ENCODE measurements at places on chromosomes 4 and X.
A peak's percentile ranks its signal among the peaks of the same experiment; 100 is the strongest.

GRCh38 chr4:1074077-1074476, 39.3 kb downstream of the RNF212 start:
- DNase-seq = no peak

DNA sequence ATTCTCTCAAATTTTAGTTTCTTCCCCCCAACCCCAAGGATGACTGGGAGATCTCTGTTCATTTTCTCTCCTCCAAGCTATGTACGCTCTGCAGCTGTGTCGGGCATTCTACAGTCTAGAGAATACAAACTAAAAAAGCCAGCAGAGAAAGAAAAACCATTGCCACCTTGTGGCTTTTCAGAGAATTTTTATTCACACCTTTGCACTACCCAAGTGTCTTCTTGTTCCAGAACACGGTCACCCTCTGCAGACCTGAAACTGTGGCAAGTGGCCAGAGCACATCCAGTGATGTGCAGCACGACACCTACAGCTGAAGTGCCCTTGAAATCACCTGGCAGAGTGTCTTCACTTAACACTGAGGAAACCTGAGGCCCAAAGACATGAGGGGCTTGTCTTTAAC, 68.6 kb downstream of the CHST7 start:
- DNase-seq = peak; percentile 36

GRCh38 chr4:169337510-169337909, 66.8 kb upstream of the SH3RF1 start:
- no peak for DNase-seq

GRCh38 chr4:113809311-113809710, 47.8 kb upstream of the CAMK2D start:
- no peak for DNase-seq

- no peak for DNase-seq
These were observed 96.5 kb downstream of the CHRDL1 start for GRCh38 chrX:110699109-110699508.

DNA sequence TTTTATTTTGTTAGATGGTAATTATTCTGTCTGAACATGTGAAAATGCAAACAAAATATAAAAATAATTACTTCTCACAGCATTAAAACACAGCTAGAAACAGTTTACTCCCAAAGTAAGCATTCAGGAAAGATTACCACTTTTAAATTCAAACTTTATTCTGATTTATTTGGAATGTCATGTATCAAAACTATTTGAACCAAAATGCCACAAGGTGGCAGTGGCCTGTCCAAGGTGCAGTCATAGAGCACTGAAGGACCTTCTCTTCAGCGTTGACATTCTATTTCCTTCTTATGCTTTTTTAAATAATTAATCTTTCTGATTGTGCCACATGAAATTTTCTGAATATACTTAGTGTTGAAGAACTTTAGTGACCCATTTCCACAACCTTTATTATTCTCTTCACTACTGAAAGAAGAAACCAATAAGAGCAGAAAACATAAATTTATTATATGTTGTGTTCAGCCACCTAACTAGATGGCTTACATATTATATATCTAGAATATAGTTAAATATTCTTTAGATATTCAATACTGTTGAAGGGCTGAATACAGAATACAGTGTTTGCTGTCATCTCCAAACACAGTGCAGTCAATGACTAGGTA, 283.6 kb downstream of the CFAP299 start:
- DNase-seq = peak; percentile 56

DNA sequence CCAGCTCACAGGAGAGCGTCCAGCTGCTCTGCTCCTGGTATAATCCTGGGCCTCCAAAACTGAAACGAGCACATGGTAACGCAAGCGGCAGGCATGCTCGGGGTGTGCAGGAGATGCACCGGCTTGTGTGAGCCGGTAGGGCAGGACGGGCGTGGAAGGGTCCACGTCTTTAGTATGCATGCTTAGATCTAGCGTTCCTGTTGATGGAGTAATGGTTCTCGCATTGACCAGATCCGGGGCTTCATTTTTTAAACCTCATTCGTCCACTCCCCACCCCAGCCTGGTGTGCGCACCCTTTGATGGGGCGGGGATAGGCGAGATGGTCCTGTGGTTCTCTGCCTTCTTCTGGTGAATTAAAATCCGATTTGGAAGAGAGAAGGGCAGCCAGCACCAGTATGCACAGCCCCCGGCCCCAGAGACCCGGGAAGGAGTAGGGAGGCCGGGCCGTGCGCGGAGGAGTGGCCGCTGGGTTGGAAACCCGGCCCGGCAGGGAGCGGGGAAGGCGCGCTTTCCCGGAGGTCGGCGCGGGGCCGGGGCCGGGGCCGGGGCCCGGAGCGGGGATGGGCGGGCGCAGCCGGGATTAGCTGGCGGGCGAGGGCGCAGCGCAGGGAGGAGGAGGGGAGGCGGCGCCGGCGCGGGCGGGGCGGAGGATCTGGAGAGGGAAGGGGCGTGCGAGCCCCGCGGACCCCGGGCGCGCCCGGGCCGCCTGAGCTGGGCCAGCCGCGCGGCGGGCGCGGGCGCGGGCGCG, 39.9 kb downstream of the FAM149A start:
- no peak for DNase-seq

DNA sequence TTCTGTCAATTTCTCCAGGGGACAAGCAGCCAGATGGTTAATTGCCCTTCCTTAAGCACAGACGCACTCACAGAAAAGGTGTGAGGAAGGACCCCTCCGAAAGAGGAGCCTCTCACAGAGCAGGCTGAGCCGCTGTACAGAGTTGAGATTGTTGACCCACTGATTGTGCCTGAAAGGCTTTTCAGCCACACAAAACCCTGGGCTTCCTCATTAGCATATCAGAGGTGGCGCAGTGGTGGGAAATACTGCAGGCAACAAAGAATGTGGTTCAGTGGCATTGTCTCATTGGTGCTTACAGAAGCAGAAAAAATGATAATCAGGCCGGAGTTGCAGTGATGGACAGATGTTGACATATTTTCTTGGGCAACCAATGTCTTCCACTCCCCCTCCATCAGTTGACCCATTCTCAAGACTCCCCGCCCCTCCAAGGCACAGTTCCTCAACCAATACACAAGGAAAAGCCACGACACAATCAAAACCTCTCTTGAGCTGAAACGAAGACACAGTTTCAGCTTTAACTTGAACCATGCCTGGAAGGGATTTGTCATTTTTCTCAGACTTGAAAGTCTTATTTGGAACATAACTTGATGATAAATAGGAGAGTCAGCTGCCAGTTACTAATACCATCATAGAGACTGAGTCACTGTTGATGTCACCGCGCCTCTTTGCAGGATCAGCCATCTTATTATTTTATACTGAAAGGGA, 53.1 kb downstream of the ATXN3L start:
- no peak for DNase-seq

- no peak for DNase-seq
These were observed 179.1 kb upstream of the DKK2 start for GRCh38 chr4:107215222-107215621.

DNA sequence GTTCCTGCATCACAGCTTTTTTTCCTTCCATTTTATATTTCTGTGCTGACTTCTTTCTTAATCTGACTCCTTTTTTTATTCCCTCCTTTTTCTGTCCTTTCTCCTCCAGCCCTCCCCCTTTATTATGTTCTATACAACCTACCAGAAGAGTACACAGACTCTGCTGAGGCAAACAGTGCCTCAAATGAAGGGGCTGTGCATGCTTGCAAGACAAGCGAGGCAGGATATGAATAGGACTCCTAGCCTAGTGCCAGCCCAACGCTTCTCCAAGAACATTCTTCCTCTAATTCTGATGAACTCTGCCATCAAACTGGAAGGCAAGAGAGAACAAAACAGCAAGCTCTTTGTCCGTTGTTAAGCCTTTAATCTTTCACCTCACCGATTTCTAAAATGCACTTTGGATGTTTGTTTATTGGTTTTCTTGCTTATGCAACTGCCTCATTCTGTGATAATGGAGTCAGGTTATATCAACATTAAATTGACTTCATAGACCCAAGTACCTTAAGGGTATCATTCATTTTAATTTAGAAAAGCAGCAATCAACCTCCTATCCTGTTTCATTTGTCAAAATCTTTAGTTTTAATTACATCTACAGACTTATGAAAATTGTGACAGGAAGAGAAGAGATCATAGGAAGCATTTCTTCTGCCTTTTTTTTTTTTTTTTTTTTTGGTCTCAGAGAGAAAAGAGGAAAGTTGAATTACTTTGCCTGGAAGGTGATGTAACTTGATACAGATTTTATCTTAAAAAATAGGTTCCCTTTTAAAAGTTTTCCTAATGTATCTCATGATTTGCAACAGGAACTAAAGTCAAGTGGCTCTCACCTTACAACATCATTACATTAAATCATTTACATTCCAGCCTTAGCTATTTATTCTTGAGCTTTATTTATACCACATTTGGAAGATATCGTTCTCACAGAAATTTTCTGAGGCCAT, 284.7 kb upstream of the FTHL17 start:
- no peak for DNase-seq

DNA sequence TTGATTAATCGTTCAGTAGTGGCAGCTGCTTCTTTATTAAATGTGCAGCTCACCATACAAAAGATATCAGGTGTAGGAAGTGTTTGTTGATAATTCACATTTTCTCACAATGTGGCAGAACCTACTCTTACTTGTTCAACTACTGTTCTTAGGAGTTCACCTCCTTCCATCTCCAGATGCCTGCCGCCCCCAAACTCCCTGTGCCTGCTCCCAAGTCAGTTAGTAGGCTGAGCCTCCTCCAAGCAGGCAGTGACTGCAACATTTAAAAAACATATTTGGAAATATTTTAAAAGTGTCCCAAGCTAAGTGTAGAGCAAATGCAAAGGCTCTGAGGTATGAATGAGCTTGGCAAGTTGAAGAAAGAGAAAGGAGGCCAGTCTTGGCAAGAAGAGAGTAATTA, 100.2 kb downstream of the AFF2 start:
- no peak for DNase-seq

DNA sequence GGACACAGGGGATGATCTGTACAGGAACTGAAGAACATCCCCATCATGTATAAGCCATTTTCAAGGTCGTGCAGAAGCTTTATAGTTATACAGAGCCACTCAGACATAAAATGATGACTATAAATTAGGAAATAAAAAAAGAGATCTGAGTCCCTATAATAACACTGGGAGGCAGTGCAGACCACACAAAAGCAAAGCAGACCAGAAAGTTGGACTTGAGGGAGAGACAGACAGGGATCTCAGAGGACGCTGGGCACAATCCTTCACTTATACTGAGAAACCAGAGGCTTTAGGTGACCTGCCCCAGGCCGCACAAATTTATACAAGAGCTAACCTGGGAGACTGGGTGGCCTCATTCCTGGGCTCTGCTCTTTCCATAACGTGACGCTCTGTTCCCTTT, 70.5 kb downstream of the HADH start:
- peak; percentile 29 for DNase-seq

- no peak for DNase-seq
These were observed 26.1 kb upstream of the CBLL2 start for GRCh38 chrX:22246620-22247019.

GRCh38 chr4:184267206-184267608, 49.5 kb upstream of the ENPP6 start:
- DNase-seq = peak; percentile 48

DNA sequence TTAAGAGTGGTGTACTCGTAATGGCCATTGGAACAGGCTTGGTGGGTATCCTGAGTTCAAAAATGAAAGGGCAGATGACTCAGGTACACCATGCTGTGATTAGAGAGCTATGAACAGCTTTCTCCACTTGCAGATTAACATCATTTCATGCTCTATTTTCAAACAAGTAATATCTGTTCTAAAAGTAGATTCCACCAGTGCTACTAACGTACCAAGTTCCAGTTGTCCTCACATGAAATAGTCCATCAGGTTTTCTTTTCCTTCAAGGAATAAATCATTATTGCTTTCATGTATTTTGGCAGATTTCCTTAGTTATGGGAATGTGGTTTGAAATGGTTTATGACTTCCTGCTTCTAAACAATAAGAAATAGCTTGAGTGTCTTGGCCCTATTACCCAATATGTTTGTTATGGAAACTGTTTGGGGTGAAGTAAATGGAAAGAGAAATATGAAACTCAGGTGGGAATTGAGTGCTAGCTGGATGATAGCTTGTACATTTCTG, 49.9 kb downstream of the PCDH7 start:
- no peak for DNase-seq

- no peak for DNase-seq
These were observed 50.6 kb upstream of the EDA start for GRCh38 chrX:69565247-69565815.

- DNase-seq = no peak
These were observed 66.1 kb downstream of the PRSS12 start for GRCh38 chr4:118286685-118287084.

DNA sequence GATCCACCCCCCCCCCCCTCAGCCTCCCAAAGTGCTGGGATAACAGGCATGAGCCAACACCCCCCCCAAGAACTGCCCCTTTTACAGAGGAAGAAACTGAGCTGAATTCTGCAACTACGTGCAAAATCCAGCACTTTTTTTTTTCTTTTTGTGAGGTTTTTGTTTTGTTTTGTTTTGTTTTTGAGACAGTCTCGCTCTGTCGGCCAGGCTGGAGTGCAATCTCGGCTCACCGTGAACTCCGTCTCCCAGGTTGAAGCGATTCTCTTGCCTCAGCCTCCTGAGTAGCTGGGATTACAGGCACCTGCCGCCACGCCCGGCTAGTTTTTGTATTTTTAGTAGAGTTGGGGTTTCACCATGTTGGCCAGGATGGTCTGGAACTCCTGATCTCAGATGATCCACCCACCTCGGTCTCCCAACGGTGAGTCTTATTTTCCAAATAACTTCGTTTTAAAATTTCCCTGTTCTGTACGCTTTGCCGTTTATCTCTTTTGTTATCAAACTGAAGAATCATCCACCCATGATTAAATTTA, 4.9 kb downstream of the CRLF2 start:
- DNase-seq = no peak

- DNase-seq = no peak
These were observed 220.4 kb upstream of the FAM47C start for GRCh38 chrX:36787752-36788151.

GRCh38 chrX:24133312-24133711, 16.2 kb upstream of the ZFX start:
- DNase-seq = no peak

DNA sequence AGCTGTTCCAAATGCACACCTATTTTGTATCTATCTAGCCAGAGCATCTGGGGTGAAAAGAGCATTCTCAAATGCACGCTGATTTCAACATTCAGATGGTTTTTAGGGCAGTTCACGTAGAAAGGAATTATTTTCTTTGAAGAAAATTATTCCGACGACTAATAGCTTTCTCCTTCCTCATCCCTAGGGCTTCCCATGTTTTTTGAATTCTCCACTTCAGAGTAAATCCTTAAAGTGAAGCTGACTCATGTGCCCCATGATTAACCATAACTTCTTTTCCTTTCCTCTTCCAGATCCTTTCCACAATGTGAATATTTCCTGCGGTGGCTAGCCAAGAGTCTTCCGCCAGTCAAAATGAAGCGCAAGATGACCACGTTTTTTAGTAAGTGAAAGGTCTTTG, 86.7 kb upstream of the PDHA1 start:
- no peak for DNase-seq

Data from NAMALWA (cell line).